ENCODE measurements at places on chromosomes 2 and 18.

GRCh38 chr18:3513481-3513880, 63.5 kb downstream of the TGIF1 start:
- DNase-seq = no peak

DNA sequence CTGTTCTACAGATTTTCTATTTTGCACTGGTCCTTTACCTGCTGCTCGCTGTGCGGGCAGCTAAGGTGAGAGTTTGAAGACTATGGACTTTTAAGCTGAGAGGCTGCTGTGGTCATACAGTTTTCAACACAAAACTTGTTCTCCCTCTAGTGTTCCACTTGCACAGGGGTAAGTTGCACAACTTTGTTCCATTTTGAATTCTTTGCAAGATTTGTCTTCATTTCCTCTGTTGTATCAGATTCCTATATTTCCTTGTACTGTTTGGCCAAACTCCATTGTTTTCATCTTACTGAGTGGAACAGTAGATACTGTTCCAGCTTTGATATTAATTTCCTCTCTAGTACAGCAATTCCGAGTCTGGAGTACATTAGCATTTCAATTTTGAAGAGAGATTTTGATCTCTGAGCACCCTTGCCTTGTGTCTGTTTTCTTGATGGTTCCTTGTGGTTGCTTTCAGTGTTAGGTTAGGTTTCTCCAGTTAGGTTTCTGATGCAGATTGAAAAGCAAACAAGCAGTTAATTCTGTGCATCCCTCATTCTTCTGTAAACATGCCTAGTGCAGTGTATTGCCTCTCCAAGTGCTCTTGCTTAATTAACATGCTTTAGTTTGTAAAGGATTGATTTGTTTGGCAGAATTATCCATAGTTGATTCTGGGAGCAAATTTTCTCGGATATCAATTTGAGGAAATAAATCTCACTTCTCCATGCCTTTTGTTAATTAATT, 188.8 kb downstream of the PTPRM start:
- DNase-seq = no peak

GRCh38 chr18:53135654-53136053, 795.7 kb downstream of the DCC start:
- DNase-seq = no peak

DNA sequence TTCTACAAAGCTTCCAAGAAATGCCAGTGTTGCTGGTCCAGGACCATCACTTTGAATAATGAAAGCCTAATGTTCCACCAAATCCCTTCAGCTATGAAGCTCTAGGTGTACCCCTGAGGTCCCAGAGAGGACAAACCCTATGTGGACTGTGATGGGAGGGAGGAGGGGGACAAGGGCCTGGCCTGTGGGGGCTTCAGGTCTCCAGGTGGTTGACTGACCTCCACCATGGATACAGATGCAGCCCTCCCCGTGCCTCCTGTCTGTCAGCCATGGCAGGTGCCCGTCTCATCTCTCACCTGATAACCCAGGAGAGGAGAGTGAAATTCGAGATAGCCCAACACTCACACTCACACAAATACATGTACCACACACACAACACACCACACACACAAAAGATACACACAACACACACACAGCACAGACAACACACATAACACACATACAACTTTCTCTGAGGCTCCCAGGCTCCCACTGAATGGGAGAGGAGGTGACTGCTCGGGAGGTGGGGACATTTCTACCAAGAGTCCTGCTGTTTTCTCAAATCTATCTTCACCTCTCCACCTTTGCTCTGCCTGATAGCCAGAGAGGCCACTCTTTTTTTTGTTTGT, 12.8 kb upstream of the RHOB start:
- no peak for DNase-seq

- DNase-seq = no peak
These were observed 151.6 kb upstream of the CAPN13 start for GRCh38 chr2:30958918-30959265.

Data from COR-L47 (cell line).